ENCODE measurements at places on chromosomes 5 and 9.

DNA sequence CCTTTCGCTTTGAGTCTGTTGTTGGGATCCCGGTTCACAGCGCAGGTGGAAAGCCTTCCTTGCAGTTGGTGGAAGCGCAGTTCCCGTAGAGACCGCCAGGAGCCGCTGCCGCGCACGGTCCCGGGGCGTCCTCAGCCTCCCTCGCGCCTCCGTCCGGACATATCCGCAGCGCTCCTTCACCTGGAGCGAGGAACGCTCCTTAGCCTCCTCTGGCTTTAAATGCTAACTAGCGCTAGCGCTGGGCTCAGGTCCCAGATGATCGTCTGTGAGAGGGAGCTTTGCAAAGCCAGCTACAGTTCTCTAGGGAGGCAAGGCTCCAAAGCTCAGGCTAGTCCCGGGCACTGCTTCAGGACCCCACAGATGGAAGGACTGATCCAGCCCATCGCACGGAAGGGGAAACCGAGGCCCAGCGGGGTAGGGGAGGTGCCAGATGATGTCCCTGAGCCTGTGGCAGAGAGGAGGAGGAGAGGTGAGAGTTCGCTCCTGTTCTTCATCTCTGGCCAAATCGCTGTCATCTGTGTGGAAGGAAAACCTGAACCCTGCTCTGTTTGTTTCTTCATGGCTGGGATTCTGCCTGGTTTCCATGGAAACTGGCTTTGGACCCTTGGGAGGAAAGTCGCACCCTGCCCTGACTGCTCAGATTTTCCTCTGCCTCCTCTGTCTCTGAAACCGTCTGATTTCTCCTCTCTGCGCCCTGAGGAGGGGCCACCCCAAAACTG, 31.4 kb downstream of the COL15A1 start:
- peak; percentile 84 for DNase-seq

GRCh38 chr5:134577022-134577795, 51.7 kb downstream of the JADE2 start:
- no peak for DNase-seq

GRCh38 chr5:118236108-118236849, 752.1 kb downstream of the DTWD2 start:
- DNase-seq, result no peak

- DNase-seq, result no peak
Measured at GRCh38 chr9:74096420-74096819, 400.7 kb upstream of the RORB start.

- DNase-seq, result no peak
Measured at GRCh38 chr5:142621227-142621626, 64.7 kb downstream of the FGF1 start.

GRCh38 chr5:174655351-174655750, 69.0 kb upstream of the MSX2 start:
- DNase-seq, result no peak

DNA sequence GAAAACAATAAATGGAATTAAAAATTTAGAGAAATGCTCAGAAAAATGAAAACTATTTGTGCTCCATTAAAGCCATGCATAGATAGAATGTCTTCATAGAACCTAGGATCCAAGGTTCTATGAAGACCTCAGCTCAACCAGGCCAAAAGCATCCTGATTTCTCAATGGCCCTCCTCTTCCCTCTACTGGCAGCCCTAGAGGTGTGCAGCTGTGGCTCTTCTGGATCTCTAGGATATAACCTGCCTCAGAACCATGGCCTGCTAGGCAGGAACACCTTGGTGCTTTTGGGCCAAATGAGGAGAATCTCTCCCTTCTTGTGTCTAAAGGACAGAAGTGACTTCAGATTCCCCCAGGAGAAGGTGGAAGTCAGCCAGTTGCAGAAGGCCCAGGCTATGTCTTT, 15.1 kb downstream of the IFNA1 start:
- no peak for DNase-seq

GRCh38 chr5:172207511-172207910, 13.5 kb downstream of the EFCAB9 start:
- DNase-seq, result no peak

DNA sequence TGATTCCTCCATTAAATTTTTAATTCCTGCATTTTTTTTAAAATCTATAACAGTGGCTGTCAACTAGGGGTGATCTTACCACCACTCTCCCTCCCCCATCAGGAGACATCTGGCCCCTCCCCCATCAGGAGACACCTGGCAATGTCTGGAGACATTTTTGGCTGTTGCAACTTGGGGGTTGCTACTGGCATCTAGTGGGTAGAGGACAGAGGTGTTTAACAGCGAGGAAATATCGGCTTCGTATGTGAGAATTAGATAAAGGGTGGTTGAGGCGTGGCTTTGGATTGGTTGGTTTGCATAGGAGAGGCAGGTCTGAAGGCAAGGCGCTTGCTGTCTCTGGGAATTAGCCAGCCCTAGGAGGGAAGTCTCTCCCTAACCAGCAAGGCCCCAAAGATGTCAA, 10.5 kb downstream of the CDHR2 start:
- no peak for DNase-seq

DNA sequence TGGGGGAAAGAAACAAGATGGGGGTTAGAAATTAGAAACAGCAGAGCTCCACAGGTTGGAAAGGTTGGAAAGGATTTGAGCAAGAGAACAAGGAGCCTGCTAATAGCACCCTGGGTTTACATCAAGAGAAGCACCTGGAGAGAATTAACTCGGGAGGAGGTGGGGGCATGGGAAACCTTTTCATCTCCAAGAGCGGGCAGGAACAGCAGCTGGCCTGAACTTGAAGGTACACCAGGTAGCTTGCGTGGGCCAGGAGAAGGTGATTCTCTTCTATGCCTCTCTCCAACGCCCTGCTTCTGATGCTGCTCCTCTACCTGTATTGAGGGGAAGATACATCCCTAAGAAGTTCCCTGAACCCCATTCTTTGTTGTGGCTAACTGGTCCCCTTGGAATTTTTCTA, 37.1 kb upstream of the GLRX start:
- DNase-seq, result no peak

DNA sequence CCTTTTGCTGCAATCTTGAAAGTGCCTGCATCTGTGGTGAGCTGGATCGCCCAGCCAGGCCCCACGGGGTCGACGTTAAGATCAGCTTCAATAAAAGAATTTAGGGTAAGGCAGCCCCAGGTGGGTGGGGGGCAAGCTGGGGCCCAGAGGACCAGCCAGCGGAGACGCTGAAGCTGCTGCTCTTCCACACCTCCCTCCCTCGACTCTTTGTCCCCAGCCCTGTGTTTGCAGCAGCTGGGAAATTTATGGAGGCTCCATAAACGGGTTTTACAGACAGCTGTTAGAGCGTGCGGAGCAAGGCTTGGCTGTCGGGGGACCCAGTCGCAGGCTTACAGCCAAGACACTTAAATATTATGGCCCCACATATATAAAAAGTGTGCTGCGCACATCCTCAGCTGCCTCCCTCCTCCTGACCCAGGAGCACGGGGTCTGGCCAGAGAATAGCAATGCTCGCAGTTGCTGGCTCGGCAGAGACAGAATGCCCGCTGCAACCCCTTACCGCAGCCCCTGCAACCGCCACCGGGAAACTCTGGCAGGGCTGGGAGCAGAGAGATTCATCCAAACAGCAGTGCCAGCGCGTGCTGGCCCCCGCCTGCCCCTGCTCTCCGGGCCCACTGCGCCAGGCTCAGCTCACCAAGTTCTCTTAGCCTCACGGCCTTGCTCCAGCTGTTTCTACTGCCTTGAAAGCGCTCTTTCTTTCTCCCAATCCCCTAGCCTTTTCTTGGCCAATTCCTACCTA, 28.4 kb upstream of the MVB12B start:
- no peak for DNase-seq

DNA sequence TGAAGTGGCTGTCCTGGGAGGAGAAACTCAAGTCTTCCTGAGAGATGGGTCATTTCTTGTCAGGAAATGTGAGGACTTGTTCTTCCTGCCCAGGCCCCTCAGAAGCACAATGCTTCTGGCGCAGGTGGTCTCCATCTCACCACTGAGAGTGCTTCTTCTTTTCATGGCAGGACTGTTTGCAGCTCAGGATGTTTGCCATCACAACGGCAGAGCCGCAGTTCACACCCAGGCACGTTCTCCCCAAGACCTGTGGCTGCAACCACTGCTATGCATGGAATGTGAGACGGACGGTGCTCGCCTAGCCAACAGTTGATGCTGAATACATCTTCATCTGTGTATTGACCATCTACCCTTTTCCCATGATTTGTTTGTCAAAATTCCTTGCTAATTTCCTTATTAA, 216.3 kb downstream of the GADD45G start:
- DNase-seq, result no peak

DNA sequence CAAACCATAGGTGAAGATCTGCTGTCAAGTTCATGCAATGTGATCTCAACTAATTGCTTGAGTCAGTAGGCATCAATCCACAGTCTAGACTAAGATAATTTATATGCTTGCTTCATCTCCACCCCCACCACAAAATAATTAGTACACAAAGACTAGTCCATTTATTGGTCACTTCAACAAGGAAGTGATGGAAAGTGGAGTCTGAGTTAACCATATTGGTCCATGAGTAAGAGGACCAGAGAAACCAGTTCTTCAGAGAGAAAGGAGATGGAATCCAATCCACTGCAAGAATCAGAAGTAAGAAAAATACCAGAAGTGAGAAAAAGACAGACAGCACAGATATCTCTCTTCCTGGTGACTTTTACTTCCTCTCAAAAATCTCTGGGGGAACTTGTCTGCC, 366.5 kb downstream of the CHSY3 start:
- DNase-seq, result no peak

GRCh38 chr5:10719965-10720364, 41.1 kb downstream of the DAP start:
- no peak for DNase-seq

DNA sequence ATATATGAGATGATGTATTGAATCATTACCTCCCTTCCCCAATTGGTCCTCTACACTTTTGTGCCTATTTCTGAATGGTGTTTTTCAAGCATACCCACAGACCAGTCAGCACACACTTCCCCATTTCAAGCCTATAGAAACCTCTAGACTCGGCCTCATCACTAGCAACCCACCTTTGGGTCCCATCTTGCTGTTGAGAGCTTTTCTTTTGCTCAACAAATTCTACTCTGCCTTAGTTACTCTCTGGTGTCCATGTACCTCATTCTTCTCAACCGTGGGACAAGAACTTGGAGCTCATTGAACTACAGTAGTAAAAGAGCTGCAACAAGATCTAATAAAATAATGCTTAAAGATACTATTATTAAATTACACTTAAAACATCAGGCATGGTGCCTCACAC, 49.0 kb upstream of the KDM4C start:
- DNase-seq, result no peak

- no peak for DNase-seq
Measured at GRCh38 chr9:22682961-22683699, 236.5 kb downstream of the DMRTA1 start.

DNA sequence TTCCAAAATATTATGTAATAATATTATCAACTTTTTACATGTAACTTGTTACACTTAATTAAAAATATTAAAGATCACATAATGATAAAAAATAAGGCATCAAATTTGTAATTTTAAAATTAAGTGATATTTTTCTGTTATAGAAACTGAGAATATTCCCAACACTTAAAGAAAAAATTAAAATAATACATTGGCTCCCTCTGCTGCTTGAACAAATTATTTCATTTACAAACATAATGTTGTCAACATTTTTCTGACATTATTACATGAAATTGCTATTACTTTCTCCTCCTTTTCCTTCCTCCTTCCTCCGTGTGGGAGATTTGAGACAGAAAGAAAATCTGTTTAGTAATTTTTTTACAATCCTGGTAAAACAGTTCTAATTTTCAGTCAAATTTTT, 42.3 kb downstream of the RNF180 start:
- DNase-seq, result no peak

DNA sequence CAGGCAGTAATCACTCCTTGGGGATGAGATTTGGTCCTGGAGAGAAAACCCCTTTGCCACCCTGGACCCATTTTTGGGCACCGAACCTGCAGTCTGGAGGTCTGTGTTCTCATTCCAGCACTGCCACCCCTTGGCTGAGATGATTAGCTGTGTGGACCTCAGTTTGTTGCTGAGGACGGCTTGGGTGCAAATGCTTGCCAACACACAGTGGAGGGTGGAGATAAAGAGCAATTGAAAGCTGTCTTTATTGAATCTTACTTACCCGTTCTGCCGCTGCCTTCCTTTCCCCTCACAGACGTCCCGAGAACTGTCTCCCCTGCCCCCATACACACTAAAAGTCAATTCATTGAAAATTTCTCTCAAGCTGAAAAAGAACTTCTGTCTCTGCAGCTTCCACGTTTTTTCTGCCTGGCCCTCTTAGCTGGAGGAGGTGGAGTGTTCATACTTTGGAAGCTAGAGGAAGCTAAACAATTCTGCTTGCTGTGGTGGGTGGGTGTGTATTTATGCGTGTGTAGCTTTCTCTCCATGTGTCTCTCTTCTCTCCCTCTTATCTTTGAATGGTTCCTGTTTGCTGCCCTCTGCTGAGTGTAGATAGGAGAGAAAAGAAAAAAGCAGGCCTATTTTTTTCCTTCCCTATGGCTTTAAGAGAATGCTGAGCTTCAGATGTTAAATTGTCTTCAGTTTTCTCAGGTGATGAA, 6.6 kb downstream of the GALNT10 start:
- no peak for DNase-seq

DNA sequence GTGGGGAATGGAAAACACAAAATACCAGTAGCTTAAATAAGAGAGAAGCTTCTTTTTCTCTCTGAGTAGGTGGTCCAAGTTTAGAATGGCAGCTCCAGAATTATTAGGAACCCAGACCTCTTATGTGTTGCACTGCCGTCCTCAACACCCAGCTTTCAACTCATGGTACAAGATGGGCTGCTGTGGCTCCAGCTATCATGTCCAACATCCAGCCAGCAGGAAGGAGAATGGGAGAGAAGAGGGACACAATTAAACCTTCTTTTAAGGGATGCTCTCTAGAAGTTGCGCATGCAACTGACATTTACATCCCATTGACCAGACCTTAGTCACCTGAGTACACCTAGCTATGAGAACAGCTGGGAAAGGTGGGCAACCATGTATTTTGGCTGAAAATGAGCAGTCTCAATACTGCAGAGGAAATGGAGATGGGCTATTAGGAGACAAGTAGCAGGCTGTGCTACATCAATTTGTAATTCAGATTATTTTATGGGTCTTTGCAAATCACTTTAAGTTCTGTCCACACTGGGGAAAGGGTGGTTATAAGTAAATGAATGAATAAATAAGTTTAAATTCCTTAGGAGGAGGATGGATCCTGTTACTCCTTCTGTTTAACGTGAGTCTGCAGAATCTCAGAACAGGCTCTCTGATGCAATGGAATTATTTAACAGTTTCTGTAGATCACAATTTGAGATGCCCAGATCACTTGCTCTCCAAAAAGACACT, 76.1 kb downstream of the SLC28A3 start:
- no peak for DNase-seq

DNA sequence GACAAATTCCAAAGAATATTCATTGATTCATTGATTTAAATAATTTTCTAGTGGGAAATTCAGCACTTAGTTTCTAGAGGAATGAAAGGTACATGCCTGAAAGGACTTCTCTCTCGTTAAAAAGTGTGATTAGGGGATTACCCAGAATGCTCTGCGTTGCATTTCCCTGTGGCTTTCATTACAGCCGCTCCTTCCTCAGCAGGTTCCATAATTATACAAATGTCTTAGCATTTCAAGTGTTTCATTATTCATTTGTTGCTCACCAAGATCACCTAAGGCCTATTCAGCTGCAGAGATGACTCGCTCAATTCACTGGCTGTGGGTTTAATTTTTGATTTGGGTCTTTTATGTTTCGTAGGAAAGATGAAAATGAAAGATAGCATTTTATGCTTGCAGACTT, 52.8 kb downstream of the SPATA31C2 start:
- DNase-seq, result no peak

Data from NT2/D1 (cell line).